ENCODE measurements at places on chromosomes 3 and 15. TPM values are rescaled to one million over a fixed set of nuclear protein-coding genes. Genes with fewer than 3 reads are reported as not detected.

Gene DNAJA4
- total RNA-seq, result 11.1 TPM

Gene TRPM1
- total RNA-seq, result not detected

Gene GOLGA8G
- total RNA-seq, result not detected

Gene KLHL25
- total RNA-seq, result 7.0 TPM

Gene PAQR9
- total RNA-seq, result 0.36 TPM

Gene CFAP92
- total RNA-seq, result 0.18 TPM

Gene P2RY1
- 0.08 TPM for total RNA-seq

Gene STARD5
- 2.9 TPM for total RNA-seq

Gene ZNF80
- not detected for total RNA-seq

Gene FEZF2
- not detected for total RNA-seq
